Karpas-422 (cell line): ENCODE measurements at places on chromosomes 16 and 17. TPM values are rescaled to one million over a fixed set of nuclear protein-coding genes. Genes with fewer than 3 reads are reported as not detected.

Gene MPHOSPH6
- total RNA-seq: 22.2 and 31.2 TPM in 2 replicates

Gene EVI2B
- total RNA-seq: 0.76 and 5.0 TPM in 2 replicates

GRCh38 chr16:27515874-27516353 lies 33.8 kb downstream of the GTF3C1 start:
- H3K4me3 ChIP-seq: no peak overlapping the region
- DNase-seq: peak; percentile 87
- H3K27me3 ChIP-seq: no peaks in the 10 kb centered on the region
- H3K27ac ChIP-seq: no peak overlapping the region
- peaks cover 9% of the 10 kb centered on the region; the same call in 1 of the 2 replicates for H3K36me3 ChIP-seq

DNA sequence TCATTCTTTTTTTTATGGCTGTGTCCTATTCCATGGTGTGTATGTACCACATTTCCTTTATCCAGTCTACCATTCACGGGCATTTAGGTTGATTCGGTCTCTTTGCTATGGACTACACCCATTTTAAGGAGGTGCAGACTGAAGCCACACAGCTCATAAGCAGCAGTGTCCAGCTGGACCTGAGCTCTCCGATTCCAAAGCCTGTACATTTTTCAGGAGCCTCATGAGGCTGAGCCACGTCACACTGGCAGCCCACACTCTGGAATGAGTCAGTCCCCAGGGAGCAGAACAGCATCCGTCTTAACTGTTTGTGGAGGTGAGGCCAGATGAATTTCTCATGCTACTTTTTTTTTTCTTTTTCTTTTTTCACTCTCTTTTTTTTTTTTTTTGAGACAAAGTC lies 116.1 kb downstream of the C16orf95 start:
- no peaks in the 10 kb centered on the region for H3K27me3 ChIP-seq
- no peak overlapping the region for H3K27ac ChIP-seq
- no peaks in the 10 kb centered on the region for H3K4me1 ChIP-seq
- H3K4me3 ChIP-seq: no peak overlapping the region
- no peak for DNase-seq
- no peaks in the 10 kb centered on the region for H3K36me3 ChIP-seq

DNA sequence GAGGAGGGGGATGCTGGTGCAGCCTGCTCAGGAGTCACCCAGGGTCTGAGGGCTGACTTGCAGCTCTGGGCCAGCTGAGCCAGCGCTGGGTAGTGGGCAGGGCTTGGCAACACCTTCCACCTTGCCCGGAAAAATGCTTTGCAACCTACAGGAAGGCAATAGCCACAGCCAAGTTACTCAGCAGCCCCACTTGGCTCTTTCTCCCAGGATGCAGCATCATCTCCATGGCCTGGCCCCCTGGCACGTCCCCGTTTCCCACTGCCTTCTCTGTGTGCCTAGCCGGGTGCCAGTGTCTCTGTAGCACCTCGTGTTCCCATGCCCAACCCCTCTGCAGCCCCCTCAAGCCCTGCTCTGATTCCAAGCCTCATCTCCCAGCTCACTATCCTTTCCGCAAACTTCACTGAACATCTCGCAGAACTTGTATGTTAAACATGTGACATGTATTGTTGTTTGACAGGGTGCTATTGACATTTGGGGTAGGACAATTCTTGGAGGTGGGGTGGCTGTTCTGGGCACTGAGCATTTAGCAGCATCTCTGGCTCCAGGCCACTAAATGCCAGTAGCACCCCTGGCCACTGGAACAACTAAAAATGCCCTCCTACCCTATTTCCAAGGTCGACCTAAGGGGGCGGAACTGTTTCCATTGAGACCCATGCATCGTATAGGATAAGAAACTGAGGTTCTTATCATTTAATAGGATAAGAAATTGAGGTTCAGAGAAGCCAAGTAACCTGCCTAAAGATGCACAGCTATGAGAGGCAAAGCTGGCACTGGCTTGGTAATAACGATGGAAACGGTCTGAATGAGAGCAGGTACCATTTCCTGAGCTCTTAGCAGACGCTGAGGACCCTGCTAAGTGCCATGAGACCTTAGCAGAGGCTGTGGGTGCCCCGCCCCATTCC lies 12.2 kb downstream of the DEXI start:
- DNase-seq: no peak
- H3K36me3 ChIP-seq: peaks cover 8% of the 10 kb centered on the region
- H3K27me3 ChIP-seq: no peaks in the 10 kb centered on the region
- H3K4me3 ChIP-seq: no peak overlapping the region
- peak overlapping the region; percentile 58 for H3K27ac ChIP-seq
- H3K4me1 ChIP-seq: peaks cover 33% of the 10 kb centered on the region

DNA sequence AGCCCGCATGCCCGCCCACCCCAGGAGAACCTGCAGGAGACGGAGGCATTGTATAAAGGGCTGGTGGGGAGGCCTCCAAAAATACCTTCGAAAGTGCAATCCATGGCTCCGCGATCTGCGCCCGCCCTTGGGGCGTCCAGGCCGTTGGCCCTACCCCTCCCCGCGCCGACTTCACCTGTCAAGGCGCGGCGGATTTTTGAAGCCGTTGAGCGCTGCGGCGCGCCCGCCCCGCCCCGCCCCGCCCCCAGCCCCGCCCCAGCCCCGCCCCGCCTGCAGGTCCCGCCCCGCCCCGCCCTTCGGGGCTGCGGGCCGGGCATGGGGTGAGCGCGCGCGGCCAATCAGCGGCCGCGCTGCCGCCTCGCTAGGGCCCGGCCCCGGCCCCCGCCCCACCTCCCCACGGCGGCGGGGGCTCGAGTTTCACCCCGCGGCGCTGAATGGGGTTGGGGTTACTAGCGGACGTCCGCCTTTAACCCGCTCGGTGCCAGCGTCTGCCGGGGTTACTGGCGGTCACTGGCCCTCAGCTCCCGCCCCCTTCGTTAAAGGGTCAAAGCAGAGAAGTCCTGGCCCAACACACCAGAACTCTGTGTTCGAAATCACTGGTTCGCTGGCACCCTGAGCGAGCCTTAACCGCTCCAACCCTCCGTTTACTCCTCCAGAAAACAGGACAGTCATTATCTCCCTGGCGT lies 13.2 kb downstream of the SREBF1 start:
- no peaks in the 10 kb centered on the region for H3K36me3 ChIP-seq
- H3K27ac ChIP-seq: peak overlapping the region; percentile 90
- no peaks in the 10 kb centered on the region for H3K27me3 ChIP-seq
